AG10803 (cell line): ENCODE measurements at places on chromosomes 12 and 14.

DNA sequence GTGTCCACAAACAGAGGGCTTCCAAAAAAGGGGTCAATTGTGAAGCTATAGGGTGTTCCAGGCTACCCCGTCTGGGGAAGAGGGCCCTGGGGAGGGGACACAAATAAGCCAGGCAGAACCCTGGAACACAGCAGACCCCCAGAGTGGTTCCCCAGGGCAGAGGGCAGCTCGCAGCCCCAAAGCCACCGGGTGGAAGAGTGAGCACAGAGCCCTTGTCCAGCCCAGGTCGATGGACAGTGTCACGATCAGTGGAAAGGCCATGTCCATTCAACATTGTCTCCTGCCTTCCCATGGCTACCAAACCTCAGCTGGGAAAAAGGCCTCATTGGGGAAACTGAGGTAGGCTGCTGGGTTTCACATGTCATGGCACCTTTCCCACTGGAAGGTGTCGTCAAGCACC, 131.4 kb downstream of the DICER1 start:
- no peak for DNase-seq

GRCh38 chr12:78177298-78177697, 346.6 kb downstream of the NAV3 start:
- DNase-seq = no peak

GRCh38 chr12:104012331-104012730, 37.7 kb downstream of the GLT8D2 start:
- DNase-seq = no peak

DNA sequence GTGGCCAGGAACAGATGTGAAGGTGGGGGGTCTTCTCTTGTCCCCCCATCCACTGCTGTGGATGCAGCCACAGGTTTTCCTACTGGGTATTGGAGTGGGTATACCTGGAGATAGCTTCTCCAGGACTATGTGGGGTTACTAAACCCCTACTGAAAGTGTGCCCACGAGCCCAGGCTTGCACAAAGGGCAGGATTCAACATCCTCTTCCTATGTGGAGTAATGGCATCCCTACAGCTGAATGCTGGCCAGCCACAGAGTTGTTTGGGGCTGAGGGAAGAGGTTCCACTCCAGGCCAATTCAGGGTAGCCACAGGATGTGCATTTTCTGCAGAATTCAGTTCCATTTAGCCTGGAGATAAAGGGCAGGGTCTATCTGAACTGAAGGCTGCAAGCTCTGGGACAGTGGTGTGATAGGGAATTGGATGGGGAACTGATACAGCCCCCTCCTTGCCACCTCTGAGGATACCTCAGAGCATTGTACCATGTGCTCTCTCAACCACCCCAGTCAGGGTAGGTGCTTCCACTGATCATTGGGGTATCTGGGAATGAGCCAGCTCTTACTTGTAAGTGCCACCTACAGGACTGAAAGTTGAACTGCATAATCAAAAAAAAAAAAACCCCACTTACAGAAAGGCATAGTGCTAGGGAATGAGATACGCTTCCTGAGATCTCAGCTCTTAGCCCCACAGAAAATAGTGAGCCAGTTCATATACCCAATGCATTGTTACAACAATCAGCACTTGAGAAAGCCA, 187.1 kb downstream of the KITLG start:
- no peak for DNase-seq

DNA sequence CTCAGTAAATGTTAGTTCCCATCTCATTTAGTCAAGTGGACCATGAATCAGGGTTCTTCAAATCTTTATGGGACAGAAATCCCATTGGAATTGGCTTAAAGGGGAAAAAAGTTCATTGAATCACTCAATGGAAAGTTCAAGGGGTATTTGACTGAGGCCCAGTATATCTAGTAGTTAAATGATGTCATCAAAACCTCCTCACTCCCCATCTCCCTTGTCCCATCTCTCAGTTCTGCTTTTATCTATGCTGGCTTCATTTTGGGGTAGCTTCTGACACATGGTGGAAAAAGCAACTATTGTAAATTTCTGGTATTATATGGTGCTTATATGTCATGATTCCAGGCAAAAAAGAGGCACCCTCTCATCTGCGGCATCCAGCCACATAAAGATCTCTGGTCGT, 51.9 kb downstream of the DAAM1 start:
- no peak for DNase-seq

DNA sequence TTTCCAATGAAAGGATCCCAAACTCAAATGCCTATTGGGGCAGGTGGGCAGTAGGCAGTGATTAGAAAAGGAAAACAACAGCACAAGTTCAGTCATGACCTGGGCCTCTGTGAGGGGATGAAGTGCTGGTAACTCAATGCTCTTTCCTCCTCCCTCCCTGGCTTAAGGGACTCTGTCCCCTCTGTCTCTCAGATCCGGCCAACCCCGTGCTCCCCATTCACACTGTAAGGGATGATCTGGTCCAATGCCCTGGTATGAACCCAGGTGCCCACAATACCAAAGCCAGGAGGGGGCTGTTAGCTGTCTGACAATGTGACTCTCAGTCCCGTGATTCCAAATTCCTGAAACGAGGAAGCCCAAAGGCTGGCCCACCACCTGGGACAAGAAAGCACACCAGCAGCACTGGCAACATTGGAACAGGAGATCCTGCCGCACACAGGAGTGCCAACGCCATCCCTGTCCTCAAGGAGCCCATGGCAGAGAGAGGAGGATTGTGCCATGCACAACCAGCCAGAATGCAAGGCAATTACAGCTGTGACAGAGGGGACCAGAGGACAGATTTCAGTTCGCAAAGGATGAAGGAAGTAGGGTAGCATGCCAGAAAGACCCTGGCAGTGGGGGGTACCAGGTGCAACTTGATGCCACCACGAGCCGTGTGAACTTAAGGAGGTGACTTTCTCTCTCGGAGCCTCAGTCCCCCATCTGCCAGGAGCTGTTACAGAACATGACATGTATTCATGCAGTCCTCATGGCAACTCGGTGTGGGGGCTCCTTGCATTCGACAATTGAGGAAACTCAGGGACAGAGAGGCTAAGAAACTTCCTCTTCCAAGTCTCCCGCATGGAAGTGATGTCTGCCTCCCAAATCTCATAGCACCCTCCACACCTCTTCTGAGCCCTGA, 37.6 kb downstream of the SERPINA3 start:
- no peak for DNase-seq

GRCh38 chr12:106975993-106976658, 10.8 kb downstream of the MTERF2 start:
- DNase-seq = peak; percentile 40

- no peak for DNase-seq
Measured at GRCh38 chr12:30461026-30461615, 234.5 kb downstream of the IPO8 start.

DNA sequence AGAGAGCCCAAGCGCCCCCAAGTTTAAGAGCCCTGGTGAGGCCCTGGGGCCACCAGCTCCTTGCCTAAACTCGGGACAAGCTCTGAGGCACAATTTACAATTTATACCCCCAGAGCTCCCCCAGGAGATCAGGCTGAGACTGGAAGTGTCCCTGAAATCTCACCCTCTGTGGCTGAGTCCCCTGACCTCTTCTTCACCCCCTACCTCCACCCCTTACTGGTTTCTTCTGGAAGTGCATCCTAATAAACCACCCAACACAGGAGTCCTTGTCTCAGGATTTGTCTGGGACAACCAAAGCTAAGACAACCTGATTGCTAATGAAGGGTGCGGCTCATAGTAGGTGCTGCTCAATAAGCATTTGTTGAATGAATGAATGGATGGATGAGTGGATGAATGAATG, 206.4 kb downstream of the BCL11B start:
- no peak for DNase-seq

- peak; percentile 37 for DNase-seq
Measured at GRCh38 chr12:26614011-26614616, 218.9 kb downstream of the ITPR2 start.

GRCh38 chr12:121404734-121405133, 4.8 kb downstream of the RNF34 start:
- no peak for DNase-seq

DNA sequence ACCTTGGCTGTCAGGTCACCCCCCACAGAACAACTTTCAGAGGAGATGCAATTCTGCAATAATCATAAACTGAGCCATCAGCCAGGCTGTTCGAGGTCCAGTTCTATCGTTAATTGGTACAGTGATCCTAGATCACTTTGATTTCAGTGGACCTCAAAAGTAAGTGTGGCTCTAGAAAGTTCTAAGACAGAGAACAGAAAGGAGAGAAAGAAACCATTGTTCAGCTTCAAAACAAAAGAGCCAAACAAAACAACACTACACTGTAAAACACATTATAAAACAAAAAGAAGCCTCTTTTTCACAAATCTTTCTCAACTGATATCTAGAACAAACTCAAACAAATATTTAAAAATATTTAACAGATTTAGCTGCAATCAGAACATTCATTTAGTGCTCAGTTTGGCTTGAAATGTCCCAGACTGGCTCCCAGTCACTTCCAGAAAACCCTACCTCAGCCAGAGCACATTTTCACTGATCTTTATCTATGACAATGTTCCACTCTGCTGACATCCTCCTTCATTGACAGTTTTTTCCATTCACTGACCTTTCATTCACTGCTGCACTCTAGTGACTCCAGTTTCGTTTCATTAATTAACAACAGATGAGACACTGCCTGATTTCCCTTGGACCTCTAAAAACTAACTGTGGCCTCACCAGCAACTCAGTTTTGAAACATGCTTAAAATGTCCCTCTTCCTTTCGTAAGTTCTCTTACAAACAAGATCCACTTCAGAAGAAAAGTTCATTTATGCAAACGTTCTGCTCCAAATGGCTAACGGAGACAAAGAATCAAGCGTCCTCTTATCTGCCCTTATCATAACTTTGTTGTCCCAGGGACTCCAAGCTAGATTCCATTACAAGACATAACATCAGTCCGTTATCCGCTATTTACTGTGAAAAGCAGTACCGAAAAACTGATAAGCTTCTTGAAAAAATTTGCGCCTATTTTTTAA, 56.8 kb downstream of the DUSP16 start:
- DNase-seq = peak; percentile 82

GRCh38 chr14:23005451-23006187, 4.3 kb downstream of the C14orf93 start:
- no peak for DNase-seq

DNA sequence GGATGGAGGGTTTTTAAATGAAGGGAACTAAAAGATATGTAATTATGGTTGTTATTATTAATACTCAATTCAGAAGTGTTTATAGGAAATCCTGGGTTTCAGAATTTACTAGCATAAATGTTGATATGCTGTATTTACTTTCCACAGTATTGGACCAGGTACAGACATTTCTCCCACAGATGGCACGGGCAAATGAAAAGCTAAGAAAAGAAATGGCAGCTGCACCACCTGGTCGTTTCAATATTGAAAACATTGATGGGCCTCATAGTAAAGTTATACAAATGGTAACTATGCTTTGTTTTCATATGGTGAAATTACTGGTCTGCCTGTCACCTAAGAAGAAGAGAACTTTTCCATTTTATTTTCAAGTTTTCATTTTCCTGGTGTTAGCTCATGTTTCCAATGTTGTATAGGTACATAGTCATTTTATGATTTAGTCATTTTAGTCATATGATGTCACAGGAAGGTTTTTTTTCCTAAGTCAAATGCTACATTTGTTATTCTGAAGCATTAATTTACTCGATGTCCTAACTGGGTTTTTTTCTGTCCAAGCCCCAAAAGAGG, 5.5 kb downstream of the NOPCHAP1 start:
- no peak for DNase-seq

- no peak for DNase-seq
Measured at GRCh38 chr12:125687403-125687802, 622.2 kb downstream of the AACS start.

DNA sequence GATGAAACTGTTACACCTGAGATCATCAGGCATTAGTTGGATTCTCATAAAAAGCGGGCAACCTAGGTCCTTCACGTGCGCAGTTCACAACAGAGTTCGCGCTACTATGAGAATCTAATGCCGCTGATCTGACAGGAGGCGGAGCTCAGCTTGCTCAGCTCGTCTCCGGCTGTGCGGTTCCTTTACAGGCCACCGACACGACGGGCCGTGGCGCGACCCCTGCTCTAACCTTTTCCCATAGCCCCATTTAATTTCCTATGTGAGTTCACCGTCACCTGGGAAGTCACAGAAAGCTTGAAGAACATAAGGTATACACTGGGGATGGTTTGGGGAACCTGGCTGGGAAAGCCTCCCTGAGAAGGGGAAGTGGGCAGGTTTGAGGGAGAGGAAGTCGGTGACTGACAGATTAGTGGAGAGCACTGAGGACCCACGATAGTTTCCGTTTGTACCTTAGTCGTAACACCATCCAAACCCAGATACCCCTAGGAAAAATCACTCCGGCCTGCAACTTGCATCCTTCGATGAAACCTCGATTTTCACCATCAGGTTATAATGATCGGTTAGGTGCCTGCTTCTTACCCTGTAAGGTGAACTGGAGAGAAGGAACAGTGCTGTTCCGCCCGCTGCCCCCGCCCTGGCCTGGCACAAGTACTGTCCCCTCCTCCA, 2.8 kb upstream of the AAAS start:
- no peak for DNase-seq

GRCh38 chr14:80565001-80565400, 353.7 kb upstream of the DIO2 start:
- DNase-seq = no peak

GRCh38 chr12:41289501-41289900, 101.4 kb downstream of the PDZRN4 start:
- DNase-seq = no peak

- DNase-seq = no peak
Measured at GRCh38 chr12:108033090-108033489, 96.0 kb upstream of the WSCD2 start.

- DNase-seq = peak; percentile 10
Measured at GRCh38 chr12:9721394-9722092, 11.4 kb downstream of the CLECL1 start.

DNA sequence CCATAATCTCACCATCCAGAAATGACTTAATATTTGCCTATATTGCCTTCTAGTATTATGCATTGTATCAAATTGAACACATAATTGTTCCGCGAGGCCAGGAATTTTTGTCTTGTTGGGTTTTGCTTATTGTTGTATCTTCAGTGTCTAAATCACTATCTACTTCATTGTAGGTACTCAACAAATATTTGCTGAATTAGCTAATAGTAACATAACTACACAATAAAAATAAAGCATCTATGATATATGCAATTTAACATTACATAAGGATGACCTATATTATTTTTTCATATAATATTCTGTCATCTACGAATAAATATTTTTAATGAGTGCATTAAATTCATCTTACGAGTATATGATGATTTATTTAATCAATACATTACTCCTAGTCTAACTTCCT, 656.3 kb downstream of the ETNK1 start:
- DNase-seq = no peak

- DNase-seq = peak; percentile 66
Measured at GRCh38 chr12:123237646-123238329, 4.6 kb downstream of the MTRFR start.

DNA sequence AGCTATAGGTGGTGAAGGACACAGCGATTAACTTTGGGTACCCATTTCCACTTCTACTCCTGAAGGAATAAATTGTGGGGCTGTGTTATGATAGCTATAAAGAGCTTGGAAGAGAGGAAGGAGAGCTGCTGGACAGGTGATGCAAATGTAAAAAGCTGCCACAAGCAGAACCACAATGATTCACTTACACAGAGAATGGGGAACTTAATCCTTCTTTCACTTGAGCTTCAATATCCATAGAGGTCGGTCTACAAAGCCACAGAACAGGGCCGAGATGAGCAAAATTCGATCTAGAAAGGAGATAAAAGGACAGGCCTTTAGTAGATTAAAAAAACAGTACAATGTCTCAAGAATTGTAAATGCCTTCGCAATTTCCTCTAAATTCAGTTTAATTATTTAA, 831.1 kb downstream of the LRFN5 start:
- no peak for DNase-seq
